ENCODE measurements at places on chromosomes 6 and 20. TPM values are rescaled to one million over a fixed set of nuclear protein-coding genes. Genes with fewer than 3 reads are reported as not detected.

Gene TMX4
- 9.2 TPM for total RNA-seq

- H3K4me1 ChIP-seq = peaks cover 34% of the 10 kb centered on the region
- no peak overlapping the region for H3K4me3 ChIP-seq
- no peaks in the 10 kb centered on the region for H3K27me3 ChIP-seq
- H3K36me3 ChIP-seq = no peaks in the 10 kb centered on the region
Measured at GRCh38 chr6:148307405-148307804, 35.2 kb upstream of the SASH1 start.

- no peak for DNase-seq
- no peak overlapping the region for H3K4me3 ChIP-seq
- no peaks in the 10 kb centered on the region for H3K36me3 ChIP-seq
- no peaks in the 10 kb centered on the region for H3K27me3 ChIP-seq
Measured at GRCh38 chr6:165223736-165224135, 85.7 kb downstream of the C6orf118 start.

Gene ME1
- total RNA-seq = 82.0 TPM

GRCh38 chr6:133948472-133948871, 4.6 kb upstream of the TBPL1 start:
- H3K4me3 ChIP-seq = no peak overlapping the region
- no peak for DNase-seq
- H3K27ac ChIP-seq = no peak overlapping the region
- peaks cover 15% of the 10 kb centered on the region for H3K4me1 ChIP-seq
- no peaks in the 10 kb centered on the region for H3K27me3 ChIP-seq

DNA sequence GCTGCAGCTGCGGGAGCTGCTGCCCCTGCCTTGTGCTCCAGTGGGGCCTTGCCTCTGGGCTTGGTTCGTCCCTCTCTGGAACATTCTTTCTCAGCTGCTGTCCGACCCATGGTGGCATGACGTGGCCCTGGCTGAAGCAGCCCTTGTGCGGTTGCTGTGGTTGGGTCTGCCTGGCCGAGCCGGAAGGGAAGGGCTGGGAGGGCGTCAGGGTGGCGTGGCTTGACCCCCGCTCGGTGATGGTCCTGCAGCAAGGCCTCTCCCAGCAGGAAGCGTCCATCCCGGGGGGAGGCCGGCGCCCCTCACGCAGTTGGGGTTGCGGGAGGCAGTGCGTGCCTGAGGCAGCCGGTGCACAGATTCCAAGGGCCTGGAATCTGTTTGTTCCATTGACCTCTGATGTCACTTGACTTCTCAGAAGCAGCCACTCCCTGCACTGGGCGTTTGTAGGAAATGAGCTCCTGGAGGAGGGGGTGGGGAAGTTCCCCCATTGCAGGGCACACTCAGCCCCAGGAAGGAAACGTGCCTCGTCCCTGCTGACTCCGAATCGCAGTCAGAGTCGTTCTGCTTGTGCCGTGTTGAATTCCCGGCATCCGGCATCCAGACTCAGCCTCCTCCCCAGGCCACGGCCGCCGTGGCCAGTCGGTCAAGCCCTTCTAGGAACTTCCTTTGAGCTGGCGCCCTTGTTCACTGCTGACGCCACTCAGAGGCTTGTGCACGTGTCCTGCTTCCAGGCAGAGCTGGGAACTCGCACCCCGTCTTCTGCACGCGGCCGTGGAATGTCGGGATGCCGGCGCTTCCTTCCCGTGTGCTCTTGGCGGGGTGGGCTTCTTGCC, 9.7 kb upstream of the TNFRSF6B start:
- H3K36me3 ChIP-seq = 0 out of 2 replicates have a peak, but pooled peaks cover 3% of the 10 kb centered on the region
- H3K27ac ChIP-seq = no peak overlapping the region
- peak; percentile 73 for DNase-seq
- H3K4me1 ChIP-seq = peaks cover 64% of the 10 kb centered on the region

Gene RSPO3
- total RNA-seq = not detected

GRCh38 chr6:38452816-38453660, 186.7 kb downstream of the BTBD9 start:
- no peaks in the 10 kb centered on the region for H3K36me3 ChIP-seq
- H3K4me1 ChIP-seq = no peaks in the 10 kb centered on the region
- no peaks in the 10 kb centered on the region for H3K27me3 ChIP-seq
- H3K27ac ChIP-seq = no peak overlapping the region

Gene MOCS3
- 5.5 TPM for total RNA-seq
